ENCODE measurements at places on chromosomes 4 and X.
A peak's percentile ranks its signal among the peaks of the same experiment; 100 is the strongest.

- no peak for DNase-seq
Observed at GRCh38 chr4:184421533-184422155, 52.7 kb downstream of the IRF2 start.

- DNase-seq: no peak
Observed at GRCh38 chrX:94662689-94663088, 988.7 kb downstream of the FAM133A start.

DNA sequence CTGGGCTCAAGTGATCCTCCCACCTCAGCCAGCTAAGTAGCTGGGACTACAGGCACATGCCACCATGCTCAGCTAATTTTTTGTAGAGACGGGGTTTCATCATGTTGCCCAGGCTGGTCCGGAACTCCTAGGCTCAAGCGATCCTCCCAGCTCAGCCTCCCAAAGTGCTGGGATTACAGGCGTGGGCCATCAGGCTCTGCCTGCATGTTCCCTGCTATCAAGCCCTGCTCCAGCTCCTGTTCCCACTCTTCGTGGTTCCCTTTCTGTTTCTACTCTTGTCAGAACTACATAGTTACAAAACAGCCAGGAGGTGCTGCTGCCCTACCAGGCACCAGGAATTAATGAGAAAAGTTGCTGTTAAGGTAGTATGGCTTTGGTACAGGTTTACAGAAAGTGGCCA is 8.7 kb downstream of the TIMP1 start:
- DNase-seq: no peak

DNA sequence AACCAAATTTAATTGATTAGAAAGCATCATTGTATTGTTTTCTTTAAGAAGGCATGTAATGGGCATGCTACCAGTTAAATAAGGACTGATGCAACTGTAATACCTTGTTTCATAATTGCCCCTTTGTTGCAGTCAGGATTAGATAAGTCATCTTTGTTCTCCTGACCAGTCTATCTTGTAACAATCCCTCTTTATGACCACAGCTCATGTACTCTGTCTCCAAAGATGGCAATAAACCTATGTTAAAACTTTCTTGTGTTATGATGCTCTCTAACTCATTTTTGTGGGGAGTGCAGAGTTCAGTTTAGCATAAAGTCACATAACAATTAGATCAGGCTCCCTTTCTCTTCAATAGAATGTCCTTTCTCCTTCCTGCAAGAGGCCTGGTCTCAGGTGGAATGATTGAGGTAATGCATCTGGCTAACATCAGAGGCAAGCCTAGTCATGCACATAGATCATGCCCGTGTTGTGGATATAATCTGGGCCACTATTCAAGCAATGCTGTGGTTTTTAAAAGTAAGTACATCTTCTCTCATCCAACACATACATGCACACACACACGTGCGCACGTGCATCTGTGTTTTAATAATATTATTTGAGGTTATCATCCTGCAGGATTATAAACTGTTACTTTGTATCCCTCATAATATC is 45.6 kb downstream of the TMEM154 start:
- DNase-seq: no peak

DNA sequence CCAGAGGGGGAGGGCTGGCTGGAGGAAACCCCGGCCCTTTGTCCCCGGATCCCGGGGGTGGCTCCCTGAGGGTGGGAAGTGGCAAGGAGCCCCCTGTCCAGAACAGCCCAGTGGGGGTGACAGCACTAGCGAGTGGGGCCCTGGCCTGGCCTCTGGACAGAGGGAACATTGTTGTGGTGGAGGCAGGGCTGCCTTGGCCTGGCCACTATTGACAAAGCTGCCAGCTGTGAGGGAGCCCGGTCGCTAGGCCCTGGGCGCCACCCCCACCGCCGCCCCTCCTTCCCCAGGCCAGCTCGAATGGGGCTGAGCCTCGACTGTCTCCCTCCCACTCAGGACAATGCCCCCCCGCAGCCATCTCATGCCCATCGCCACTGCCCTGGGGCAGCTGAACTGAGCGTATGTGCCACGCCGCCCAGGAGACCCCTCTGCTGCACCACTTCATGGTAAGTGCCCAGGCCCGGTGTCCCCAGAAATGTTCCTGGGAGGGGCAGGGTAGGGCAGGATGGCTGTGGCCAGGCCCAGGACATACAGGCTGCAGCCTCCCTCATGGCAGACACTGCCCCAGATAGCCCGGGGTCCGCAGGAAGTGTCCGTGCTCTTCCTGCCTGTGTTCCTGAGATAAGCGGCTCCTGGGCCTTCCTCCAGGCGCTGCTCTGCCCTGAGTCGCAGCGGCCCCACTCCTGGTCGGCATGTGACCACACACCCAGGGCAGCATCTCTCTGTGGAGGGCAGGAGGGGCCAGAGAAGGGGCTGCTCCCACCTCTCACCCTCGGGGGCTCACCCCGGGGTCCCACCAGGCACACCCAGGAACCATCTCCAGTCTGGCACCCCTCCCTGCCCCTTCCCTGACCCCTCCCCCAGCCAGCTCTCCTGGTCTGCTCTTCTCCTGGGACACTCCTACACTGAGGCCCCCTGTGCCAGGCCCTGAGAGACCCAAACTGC is 1.4 kb downstream of the PLXNB3 start:
- no peak for DNase-seq

DNA sequence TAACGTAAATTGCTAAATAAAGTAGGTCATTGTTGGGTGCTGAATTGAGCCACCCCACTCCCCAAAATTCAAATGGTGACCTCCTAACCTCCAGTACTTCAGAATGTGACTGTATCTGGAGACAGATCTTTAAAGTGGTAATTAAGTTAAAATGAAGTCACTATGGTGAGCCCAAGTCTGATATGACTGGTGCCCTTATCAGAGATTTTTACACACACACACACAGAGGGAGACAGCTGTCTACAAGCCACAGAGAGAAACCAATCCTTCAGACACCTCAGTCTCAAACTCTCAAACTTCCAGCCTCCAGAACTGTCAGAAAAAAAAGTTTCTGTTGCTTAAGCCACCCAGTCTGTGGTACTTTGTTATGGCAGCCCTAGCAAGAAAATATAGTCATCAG is 879.2 kb upstream of the INTU start:
- no peak for DNase-seq

- DNase-seq: peak; percentile 6
Observed at GRCh38 chr4:22607382-22607781, 85.4 kb upstream of the GBA3 start.

GRCh38 chr4:42781315-42781714 is 111.2 kb upstream of the GRXCR1 start:
- no peak for DNase-seq

DNA sequence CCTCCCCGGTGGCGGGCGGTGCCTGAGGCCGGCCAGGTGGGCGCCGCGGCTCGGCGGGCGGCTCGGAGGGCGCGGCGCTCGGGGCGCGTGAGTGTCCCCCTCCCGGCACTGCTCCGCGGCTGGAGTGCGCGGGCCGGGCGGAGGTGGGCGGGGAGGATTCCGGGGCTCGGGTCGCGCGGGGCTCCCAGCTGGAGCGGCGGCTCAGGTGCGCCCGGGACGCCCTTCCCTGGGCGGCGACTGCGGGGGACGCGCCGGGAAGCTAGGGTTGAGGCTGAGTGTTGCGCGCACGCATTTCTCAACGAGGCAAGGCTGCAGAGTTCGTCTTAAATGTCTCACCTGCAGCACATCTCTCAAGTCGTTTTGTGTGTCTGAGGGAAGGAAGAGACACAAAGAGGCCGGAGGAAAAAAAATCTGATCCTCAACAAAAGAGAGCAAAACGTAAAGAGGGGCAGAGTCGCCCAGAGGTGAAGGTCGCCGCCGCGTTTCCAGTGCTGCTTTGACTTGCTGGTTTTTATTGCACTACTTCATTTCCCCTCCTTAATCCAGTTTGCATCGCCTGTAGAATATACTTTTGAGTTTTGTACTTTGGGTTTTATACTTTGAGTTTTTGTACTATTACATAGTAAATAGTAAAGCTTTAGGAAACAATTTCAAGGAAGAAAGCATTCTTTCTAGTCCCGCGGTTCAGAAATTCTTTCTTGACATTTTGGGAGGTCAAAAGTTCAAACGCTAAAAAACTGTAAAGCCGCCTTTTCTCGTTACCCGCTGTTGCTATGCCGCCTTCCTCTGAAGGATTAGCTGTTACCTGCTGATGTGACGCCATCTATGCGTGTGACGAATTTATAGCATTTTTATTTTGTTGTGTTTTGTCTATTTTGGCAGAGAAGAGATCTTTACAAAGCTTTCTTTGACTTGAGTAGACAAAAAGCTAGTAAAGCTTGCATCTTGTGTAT is 106.5 kb upstream of the STOX2 start:
- no peak for DNase-seq

- no peak for DNase-seq
Observed at GRCh38 chr4:86557526-86557925, 36.6 kb upstream of the PTPN13 start.

DNA sequence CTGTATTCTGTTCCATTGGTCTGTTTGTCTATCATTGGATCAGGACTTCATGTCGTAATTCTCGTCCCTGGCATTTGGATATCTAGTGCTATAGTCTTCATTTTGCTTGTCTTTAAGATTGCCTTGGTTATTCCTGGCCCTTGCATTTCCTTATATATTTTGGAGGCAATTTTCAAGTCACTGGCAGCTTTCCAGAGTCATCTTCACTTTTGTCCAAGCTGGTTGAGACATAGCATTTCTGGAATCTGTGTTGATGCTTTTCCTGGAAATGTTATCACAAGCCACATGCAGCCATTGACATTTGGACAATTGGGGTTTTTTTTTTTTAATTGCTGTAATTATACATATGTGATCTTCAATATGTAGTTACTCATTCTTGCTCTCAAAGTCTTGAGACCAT is 45.2 kb upstream of the HGFAC start:
- DNase-seq: no peak

GRCh38 chr4:37540486-37540885 is 145.7 kb downstream of the RELL1 start:
- no peak for DNase-seq

DNA sequence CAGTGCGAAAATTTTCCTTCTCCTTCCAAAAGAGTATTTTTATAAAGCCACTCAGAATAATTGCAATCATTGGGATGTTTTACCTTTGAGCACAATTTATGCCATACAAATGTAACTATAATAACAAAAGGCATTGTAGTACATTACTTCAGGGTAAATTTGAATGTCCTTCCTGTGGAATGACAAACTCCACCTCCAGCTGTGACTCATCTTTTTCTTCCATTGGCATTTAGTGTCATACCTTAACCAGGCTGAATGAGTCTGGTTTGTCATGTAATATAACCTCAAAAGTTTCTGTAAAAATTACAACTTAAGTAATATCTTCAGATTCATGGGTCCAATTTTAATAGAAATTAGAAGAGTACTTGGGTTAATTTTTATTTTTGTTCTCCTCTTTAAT is 93.3 kb downstream of the TMEM47 start:
- no peak for DNase-seq

- DNase-seq: no peak
Observed at GRCh38 chr4:39998659-39999345, 21.1 kb upstream of the PDS5A start.

DNA sequence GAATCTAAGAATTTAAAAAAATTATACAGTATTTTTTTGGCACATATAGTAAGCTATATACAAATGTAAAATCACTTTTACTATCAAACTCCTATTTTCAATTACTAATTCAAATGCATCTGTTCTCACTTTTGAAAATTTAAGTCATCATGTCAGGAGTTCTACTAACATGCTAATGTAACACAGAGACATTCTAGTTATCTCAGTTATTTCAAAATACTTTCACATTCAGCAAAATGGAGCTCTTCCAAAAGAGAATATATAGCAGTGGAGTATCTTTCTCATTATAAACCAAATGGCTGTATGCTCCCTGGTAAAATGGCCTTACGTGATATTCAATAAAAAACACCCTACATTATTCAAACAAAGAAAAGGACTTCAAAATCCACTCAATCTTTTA is 42.3 kb downstream of the RFC1 start:
- no peak for DNase-seq

DNA sequence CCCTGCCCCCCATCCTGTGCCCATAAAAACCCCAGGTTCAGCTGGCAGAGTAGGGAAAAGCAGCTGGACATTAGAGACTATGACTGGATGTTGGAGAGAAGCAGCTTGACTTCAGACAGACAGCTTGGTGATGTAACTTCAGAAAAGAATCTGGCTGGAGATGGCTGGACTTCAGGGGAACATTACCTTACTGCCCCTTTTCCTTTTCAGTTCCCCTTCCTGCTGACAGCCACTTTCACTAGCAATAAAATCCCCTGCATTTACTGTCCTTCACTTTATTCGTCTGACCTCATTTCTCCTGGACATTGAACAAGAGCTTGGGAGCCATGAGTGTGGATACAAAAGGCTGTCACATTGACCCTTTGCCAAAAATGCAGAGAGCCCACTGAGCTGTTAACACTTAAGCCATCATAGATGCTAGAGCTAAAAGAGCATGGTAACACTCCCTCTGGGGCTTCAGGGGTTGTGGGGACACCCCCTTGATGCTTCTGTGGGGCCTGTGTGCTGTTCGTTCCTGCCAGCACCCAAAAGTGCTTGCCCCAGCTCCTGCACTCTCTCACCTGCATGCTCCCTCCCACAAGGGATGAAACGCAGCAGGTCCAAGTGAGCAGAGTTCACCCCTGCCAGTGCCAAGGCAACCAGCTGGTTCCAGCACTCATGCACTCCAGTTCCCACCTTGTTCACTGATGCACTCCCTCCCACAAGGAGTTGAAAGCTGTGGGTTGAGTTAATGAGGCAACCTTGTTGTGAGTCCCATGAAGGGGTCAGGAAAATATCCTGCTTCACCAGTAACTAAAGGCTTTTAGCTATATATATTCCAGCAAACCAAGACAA is 263.8 kb upstream of the NDST3 start:
- no peak for DNase-seq

DNA sequence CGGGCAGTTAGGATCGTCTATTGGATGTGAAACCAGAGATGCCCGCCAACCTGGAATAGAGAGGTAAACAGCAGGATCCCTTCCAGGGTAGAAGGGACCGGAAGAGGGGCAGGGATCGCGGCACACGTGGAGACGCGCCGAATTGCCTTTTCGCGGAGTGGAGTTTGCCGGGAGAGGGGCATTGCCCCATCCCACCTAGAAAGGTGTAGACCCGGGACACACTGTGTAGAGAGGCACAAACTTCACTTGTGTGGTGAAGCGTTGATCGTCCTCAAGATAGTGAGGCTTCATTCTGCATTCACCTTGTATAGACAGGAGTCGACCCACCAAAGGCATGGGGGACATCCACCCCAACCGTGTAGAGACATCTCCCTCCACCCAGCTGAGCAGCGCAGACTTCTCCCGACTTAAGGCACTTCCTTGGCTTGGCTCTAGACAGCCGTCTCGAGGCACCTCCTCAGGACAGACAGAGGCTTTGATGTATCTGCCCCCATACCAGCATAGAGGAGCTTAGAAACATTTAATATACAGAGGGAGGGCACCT is 410 bp downstream of the GNL3L start:
- no peak for DNase-seq

DNA sequence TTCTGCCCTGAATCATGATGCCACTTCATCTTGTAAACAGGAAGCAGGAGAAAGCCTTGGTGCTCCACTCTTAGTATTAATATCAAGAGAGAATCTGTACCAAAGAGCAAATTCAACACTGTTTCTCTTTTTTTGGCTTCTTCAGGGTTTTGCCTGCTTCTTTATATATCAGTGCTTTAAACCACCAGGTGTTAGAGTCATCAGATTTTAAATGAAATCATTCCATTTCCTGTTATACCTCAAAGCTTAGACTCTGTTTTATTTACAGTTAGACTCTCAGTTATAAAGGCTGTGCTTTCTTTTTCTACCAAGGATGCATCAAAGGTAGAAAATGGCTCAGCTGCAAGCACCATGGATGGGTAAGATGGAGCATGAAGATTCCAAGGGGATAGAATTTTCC is 350.9 kb downstream of the CAMK2D start:
- DNase-seq: no peak

- DNase-seq: no peak
Observed at GRCh38 chr4:113434247-113434587, 327.3 kb downstream of the CAMK2D start.

GRCh38 chr4:5709207-5709575 is 832 bp upstream of the EVC2 start:
- DNase-seq: no peak
